Posterior vena cava (tissue), 2 donors: ENCODE measurements at places on chromosomes 6 and 20.

GRCh38 chr6:69719602-69720193 is 77.1 kb downstream of the LMBRD1 start:
- no peak for DNase-seq

DNA sequence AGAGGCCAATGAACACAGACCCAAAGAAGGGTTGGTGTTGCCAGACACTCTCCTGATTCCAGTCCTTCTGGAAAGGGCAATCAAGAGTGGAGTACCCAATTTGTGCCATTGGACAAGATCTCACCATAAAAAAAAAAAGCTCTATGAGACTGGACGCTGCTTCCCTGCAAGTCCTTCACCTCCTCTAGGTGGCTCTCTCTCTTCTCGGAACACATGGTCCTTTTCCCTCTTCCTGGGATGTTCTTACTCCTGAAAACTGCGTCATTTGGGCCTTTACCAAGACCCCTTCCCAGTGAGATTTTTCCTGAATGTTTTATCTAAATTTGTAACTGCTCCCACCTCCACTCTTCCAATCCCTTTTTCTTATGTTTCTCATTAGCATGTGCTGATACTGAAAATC is 280.8 kb downstream of the FOXA2 start:
- DNase-seq: no peak

- no peak for DNase-seq
Measured at GRCh38 chr6:166284640-166285039, 23.6 kb downstream of the PRR18 start.

DNA sequence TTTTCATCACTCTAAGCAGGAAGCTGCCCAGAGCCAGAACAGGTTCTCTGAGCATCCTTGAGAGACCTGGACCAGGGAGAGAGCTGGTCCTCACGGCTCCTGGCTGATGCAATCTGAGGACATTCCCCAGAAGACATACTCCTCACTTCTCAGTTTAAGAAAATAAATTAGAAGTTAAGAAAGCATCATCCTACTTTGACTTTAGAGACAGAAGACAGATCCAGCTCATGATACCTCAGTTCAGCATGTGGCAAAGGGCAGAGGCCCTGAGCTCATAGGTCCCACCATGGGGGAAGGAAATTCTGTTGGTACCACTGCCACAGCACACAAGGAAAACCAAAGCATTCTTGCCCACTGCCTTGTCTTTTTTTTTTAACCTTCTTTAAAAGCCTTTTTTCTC is 378.1 kb upstream of the JARID2 start:
- no peak for DNase-seq
